ENCODE measurements at places on chromosomes 1 and 21. TPM values are rescaled to one million over a fixed set of nuclear protein-coding genes. Genes with fewer than 3 reads are reported as not detected.

KCND3 gene
- not detected for total RNA-seq

RHBDL2 gene
- total RNA-seq: not detected

GCSAML gene
- total RNA-seq: 3.3 TPM

CCDC190 gene
- not detected for total RNA-seq

GJB5 gene
- total RNA-seq: not detected

CDK18 gene
- 0.28 TPM for total RNA-seq
